Right hindlimb (tissue), 1 donor: ENCODE measurements at places on chromosomes 5 and 9.

DNA sequence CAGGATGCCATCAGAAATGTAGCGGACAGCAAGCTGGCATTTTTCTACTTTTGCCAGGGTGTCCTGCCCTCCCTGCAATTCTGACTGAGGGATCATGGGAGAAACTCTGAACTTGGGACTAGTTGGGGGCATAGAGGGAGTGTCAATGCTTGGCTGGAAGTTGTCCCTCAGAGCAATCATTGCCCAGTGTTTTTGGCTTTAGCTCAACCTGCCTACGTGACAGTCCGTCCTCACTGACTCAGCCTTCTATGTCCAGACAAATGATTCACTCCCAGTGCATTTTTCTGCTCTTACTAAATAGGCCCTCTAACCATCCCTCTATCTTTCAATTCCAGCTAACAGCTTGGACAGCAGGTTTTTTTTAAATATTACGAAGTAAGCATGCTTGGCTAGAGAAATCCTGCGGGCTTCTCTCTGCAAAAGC, 627.4 kb downstream of the TLR4 start:
- DNase-seq: no peak

- no peak for DNase-seq
Measured at GRCh38 chr9:18928711-18929110, 104.3 kb downstream of the SAXO1 start.

GRCh38 chr5:171390883-171391677, 3.4 kb downstream of the NPM1 start:
- no peak for DNase-seq

- DNase-seq: no peak
Measured at GRCh38 chr9:37471942-37472684, 6.9 kb upstream of the ZBTB5 start.

- no peak for DNase-seq
Measured at GRCh38 chr5:56543441-56544388, 271.6 kb upstream of the MAP3K1 start.

GRCh38 chr5:99771296-99771695, 763.9 kb upstream of the FAM174A start:
- DNase-seq: no peak

DNA sequence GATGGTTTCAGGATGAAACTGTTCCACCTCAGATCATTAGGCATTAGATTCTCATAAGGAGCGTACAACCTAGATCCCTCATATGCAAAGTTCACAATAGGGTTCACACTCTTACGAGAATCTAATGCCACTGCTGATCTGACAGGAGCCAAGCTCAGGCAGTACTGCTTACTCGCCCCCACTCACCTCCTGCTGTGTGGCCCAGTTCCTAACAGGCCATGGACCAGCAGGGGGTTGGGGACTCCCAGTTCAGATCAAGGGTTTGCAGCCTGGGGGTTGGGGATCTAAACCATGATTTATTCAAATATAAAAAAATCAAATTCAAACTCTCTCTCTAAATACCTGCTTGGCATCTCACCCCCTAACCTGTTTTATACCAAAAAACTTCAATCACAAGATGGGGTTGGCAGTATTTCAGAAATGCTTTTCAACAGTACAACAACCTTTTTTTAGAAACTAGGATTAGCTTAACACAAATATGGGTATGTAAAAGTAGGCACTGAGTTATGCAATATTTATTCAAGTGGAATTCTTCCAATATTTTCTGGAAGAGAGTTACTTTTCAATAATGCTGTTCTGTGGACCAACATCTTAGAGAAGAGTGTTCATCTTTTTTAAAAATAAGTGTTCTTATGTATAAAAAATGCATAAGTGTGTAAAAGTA, 30.1 kb upstream of the SLC12A2 start:
- DNase-seq: no peak

GRCh38 chr5:166111021-166111420, 2180.4 kb upstream of the WWC1 start:
- DNase-seq: no peak

- DNase-seq: no peak
Measured at GRCh38 chr5:81830596-81830995, 79.7 kb upstream of the SSBP2 start.

GRCh38 chr5:83972236-83972635, 251.6 kb upstream of the HAPLN1 start:
- DNase-seq: no peak

- DNase-seq: no peak
Measured at GRCh38 chr5:16744164-16744880, 127.5 kb upstream of the RETREG1 start.

DNA sequence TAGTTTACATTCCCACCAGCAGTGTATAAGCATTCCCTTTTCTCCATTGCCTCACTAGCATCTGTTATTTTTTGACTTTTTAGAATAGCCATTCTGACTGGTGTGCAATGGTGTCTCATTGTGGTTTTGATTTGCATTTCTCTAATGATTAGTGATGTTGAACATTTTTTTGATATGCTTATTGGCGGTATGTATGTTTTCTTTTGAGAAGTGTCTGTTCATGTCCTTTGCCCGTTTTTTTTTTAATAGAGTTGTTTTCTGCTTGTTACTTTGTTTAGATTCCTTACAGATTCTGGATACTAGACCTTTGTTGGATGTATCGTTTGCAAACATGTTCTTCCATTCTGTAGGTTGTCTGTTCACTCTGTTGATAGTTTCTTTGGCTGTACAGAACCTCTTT, 25.3 kb downstream of the NIPBL start:
- DNase-seq: no peak

GRCh38 chr5:115190388-115190787, 20.7 kb upstream of the TRIM36 start:
- no peak for DNase-seq

- peak; percentile 90 for DNase-seq
Measured at GRCh38 chr5:154850255-154851062, at the start of gene FAXDC2. FAXDC2 (minus strand) TSS chr5:154850603; CDS start chr5:154838178, 12,425 bp downstream.

GRCh38 chr5:135745897-135746500, 88.5 kb upstream of the SLC25A48 start:
- DNase-seq: no peak

DNA sequence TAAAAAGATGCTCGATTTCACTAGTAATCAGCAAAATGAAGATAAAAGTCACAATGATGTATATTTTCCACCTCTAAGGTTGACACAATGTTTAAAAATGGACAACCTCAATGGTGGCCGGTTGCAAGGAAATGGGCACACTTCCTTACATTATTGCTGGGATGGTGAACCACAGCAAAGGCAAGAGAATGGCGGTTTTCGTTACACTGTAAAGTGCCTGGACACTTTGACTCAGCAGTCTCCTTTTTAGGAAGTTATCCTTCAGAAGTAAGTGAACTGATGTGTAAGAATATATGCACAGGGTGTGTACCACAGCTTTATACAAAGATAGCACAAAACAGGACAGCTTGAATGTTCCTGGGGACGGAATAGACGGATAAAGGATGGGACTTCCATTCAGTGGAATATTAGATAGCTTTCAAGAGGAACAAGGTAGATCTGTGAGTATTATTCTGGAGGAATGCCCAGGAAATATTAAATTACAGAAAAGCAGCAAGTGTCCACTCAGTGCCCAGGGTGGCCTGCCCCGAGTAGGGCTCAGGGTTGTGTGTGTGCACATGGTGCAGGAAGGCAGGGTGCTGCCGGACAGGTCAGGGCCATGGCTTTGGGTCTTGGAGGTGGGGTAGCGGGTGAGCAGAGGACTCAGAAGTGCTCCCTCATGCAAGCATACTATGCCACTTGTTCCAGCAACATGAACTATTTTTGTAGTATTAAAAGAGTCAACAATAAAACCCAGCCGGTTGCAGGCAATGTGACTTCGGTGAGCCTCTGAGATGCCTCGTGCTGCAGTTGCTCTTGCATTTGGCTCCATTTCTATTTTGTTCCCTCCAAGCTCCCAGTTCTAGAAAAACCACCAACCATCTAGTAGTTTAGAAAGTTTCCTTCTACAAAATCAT, 24.5 kb downstream of the GADD45G start:
- no peak for DNase-seq

GRCh38 chr9:89801742-89802670, 197.2 kb downstream of the GADD45G start:
- DNase-seq: peak; percentile 50

DNA sequence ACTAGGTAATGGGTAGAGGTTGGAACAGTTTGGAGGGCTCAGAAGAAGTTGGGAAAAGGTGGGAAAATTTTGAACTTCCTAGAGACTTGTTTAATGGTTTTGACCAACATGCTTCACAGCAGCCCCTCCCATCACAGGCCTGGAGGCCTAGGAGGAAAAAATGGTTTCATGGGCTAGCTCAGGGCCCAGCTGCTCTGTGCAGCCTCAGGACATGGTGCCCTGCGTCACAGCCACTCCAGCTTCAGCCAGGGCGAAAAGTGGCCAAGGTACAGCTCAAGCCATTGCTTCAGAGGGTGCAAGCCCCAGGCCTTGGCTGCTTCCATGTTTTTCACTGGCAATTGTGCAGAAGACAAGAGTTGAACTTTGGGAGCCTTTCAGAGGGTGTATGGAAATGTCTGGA, 453.7 kb downstream of the LRRC70 start:
- DNase-seq: no peak

DNA sequence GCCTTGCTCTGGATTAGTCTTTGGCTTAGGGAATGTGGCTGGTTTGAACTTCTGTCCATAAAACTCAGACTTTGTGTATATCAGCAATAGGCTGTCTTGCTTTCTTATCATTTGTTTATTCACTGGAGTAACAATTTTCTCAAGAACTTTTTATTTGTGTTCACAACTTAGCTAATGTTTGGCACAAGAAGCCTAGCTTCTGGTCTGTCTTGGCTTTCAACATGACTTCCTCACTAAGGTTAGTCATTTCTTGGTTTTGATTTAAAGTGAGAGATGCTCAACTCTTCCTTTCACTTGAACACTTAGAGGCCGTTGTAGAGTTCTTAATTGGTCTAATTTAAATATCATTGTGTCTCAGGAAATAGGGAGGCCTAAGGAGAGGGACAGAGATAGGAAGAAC, 4.9 kb downstream of the FBXO38 start:
- DNase-seq: no peak

DNA sequence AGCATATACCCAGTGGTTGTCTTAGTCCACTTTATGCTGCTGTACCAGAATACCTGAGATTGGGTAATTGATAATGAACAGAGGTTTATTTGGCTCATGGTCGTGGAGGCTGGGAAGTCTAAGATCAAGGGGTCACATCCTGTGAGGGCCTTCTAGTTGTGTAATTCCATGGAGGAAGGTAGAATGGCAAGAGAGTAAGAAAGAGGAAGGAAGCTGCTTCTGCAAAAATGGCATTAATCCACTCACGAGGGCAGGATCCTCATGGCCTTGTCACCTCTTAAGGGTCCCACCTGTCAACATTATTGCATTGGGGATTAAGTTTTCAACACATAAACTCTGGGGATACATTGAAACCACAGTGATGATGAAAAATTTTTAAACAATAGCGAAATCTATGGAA, 17.0 kb downstream of the BTNL8 start:
- no peak for DNase-seq

GRCh38 chr5:169085636-169086035, 215.3 kb downstream of the SLIT3 start:
- DNase-seq: no peak

DNA sequence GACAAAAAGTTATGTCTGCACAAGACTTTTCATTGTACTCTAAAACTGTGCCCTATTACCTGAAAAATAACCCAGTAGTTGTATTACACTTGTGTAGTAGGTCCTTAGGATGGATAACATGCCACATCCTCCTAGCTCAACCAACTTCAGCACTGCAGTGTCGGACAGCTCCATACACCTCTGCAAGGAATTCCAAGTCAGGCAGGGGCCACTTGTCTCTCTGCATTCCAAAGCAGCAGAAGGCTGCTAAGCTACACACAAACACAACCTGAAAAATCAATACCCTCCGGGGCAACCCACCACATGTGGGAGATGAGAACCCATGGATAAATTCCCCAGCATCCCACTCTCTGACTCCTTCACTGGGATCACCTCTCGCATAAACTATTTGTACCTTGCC, 50.2 kb downstream of the MED10 start:
- DNase-seq: no peak
